ENCODE measurements at places on chromosomes 5 and 9. TPM values are rescaled to one million over a fixed set of nuclear protein-coding genes. Genes with fewer than 3 reads are reported as not detected.

Gene CDKN2B-AS1
- total RNA-seq, result 1.5 TPM

Gene MARCHF6
- total RNA-seq, result 151 TPM

Gene C9
- total RNA-seq, result not detected

Gene DMRT3
- not detected for total RNA-seq

Gene NUTM2G
- total RNA-seq, result not detected

Gene MYO10
- total RNA-seq, result 19.7 TPM

Gene QRFP
- total RNA-seq, result not detected

Gene FAM81B
- 0.57 TPM for total RNA-seq

Gene IFNK
- not detected for total RNA-seq

Gene IFNA21
- not detected for total RNA-seq

Gene GCNT4
- 17.8 TPM for total RNA-seq

Gene OR1Q1
- total RNA-seq, result not detected

Gene SLC46A2
- total RNA-seq, result 4.2 TPM

Gene STKLD1
- 0.75 TPM for total RNA-seq

Gene ECM2
- 16.3 TPM for total RNA-seq

- no peak for DNase-seq
Measured at GRCh38 chr5:67014957-67015400, 181.6 kb downstream of the CD180 start.

GRCh38 chr5:132840896-132841295, 10.4 kb upstream of the SHROOM1 start:
- DNase-seq, result no peak

GRCh38 chr5:168334280-168334679, 42.8 kb downstream of the WWC1 start:
- DNase-seq, result no peak

DNA sequence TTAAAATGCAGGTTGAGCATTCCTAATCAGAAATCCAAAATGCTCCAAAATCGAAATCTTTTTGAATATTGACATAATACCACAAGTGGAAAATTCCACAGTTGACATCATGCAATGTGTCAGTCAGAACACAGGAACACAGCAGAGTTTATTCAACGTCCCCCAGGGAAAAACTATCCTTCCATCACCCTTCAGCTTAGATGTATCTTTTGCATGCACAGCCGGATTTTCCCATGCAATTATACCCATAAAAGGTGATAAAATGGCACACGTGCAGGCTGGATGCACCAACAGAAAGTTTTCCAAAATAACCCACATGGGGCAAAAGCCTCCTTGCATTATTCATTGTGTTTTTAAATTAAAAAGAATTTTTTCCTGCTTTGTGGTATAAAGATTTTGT, 71.2 kb downstream of the RAB24 start:
- DNase-seq, result no peak

- no peak for DNase-seq
Measured at GRCh38 chr9:17476401-17476800, 102.5 kb upstream of the SH3GL2 start.

- no peak for DNase-seq
Measured at GRCh38 chr9:79195879-79196278, 375.9 kb upstream of the TLE4 start.

- no peak for DNase-seq
Measured at GRCh38 chr5:176768174-176768970, 42.0 kb upstream of the UNC5A start.

GRCh38 chr9:134055981-134056461, 11.8 kb downstream of the BRD3 start:
- DNase-seq, result peak; percentile 80

GRCh38 chr9:136075134-136075841, 19.8 kb downstream of the NACC2 start:
- DNase-seq, result no peak

DNA sequence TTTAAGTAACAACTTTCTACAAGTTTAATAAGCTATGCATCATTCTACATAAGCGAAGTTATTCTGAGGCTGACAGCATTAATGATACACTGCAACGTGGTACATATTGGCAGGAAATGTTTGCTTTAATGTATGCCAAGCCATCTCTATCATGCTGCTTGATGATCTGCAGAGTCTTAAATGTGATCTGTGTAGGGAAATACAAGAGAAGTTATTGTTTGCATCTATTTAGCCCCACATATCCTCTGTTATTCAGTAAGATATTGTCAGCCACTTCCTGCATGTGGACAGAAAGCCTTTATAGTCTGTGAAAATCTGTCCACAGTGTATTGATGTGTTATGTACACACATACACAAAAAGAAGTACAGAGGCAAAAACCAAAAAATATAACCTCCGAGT, 193.1 kb upstream of the FREM1 start:
- no peak for DNase-seq

GRCh38 chr9:113350937-113351336, 1.6 kb downstream of the BSPRY start:
- DNase-seq, result no peak

DNA sequence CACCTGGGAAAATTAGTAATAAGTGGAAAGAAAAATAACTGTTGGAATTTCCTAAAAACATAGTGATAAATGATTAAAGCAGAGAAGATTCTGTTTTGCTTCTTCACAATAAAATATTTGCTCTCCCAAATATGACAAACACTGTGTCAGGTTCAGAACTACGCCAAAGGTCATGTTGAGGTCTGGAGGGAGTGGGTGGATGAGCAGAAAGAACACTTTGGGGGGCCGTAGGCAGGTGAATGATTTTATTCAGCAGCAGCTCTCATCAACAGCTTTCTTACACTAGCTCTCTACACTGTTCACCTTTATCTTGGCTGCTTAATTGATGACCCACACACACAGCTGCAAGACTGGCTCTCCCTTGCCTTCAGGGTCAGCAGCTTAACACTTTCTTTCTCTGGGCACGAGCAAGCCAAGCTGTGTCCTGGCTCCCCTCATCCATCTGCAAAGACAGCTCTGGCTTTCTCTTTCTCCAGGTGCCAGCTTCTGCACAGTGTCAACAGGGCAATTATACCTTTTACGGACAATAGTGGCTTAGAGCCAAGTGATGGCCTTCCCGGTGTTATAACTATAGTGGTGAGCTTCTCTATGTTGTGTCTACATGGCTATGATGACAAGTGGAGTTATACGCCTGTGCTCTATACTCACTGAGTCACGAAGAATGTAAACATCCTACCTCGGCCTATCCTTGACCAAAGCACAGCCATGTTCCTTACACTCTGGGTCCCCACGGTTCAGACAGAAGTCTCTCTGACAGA, 18.9 kb upstream of the GPX8 start:
- DNase-seq, result no peak

DNA sequence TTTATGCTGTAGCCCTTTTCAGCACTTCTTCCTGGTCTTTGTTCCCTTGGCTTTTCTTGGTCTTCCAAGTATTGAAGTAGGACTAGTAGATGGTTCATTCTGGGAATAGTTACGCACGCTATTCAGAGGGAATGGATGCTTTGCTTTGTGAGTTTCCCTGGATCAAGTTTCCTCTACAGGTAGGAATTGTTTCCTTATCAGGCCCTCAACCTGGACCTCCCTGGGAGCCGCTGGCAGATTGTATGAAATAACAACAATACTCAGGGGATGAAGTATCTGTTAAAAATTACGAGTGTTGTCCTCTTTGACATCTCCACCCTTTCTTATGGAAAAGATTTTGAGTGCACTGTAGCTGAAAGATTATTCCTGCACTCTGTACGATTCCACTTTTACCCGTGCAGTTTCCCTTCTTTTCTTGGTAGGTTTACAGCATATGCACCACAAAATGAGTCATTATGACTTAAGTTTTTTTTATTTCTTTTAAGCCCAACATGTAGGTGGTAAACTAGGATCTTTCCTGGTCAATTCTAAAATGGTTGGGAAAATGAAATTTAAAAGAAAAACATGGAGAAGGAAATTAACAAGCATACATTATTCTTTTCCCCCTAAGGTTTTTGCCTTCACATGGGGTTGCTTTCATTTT, 57.9 kb downstream of the ARHGAP26 start:
- no peak for DNase-seq

DNA sequence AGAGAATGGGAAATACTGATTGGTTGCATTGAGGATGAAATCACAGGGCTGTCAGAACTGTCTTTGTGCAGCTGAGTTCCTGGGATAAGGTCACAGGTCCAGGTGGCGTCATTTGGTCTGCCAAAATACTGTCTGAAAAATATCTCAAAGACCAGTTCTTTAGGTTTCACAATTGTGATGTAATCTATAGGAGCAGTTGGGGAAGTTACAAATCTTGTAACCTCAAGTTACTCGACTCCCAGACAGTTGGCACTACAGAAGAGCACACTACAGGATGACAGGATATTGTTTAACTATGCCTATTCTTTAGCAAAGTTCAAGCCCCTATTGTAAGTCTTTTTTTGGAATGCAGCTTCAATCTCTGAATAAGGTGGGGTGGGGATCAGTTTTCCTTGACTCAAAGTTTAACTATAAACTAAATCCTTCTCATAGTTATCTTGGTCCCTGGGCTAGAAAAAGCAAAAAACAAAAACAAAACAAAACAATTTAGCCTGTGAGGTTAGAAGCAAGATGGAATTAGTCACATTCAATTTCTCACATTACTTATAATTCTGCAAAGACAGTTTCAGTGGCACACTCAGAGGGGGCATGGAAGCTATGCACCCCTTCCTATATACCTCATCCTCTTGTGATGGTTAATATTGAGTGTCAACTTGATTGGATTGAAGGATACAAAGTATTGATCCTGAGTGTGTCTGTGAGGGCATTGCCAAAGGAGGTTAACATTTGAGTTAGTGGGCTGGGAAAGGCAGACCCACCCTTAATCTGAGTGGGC, 276.0 kb downstream of the AUH start:
- no peak for DNase-seq

GRCh38 chr5:133385346-133385745, 227.0 kb downstream of the FSTL4 start:
- DNase-seq, result no peak

DNA sequence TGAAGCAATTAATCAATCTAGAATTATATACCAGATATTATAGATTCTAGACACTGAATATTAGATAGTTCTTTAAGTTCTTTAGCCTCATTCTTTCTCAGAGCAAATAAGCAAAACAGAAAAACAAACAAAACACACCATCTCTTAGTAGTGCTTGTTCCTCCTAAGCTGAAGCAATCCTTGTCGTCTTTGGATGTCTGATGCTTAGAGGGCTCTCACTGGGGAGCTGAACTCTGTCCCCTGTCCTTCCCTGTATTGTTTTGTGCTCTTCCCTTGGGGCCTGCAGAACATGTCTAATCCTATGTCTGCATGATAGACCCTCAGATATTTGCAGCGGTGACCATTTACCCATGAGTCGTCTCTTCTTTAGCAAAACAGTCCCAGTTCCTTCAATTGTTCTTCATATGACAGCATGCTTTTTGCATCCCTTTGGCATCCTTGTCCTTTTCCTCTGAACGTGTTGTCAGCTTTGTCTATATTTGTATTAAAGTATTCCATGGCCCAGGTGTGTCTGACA, 114.3 kb downstream of the ARHGEF28 start:
- DNase-seq, result no peak

DNA sequence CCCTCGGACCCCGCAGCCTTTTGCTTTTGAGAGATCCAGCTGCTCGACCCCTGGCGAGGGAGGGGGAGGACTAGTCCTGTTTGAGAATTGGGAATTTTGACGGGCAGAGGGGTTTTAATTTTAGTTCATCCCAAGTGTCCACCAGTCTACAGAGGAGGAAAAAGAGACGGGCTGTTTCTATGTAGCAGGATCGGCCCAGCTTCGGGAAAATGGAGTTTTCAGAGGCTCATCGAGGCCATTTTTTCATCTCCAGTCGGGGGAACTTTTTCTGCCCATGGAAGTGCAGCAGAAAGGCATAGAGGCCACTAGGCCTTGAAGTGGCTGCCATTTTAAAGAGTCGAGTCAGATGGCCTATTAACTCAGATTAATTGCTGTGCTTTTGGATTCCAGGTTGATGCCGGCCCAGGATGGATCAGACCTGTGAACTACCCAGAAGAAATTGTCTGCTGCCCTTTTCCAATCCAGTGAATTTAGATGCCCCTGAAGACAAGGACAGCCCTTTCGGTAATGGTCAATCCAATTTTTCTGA, 1.2 kb downstream of the NSD1 start:
- no peak for DNase-seq

DNA sequence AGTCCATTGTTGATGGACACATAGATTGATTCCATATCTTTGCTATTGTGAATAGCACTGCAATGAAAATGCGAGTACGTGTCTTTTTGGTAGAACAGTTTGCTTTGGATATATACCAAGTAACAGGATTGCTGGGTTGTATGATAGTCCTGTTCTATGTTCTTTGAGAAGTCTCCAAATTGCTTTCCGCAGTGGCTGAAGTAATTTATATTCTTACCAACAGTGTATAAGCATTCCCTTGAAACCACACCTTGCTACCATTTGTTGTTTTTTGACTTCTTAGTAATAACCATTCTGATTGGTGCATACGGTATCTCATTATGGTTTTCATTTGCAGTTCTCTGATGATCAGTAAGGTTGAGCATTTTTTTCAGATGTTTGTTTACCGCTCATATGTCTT, 792.9 kb downstream of the PTPRD start:
- DNase-seq, result no peak

GRCh38 chr9:92159058-92159457, 43.8 kb upstream of the SPTLC1 start:
- DNase-seq, result no peak

- DNase-seq, result no peak
Measured at GRCh38 chr5:94901191-94901979, 282.9 kb downstream of the SLF1 start.

DNA sequence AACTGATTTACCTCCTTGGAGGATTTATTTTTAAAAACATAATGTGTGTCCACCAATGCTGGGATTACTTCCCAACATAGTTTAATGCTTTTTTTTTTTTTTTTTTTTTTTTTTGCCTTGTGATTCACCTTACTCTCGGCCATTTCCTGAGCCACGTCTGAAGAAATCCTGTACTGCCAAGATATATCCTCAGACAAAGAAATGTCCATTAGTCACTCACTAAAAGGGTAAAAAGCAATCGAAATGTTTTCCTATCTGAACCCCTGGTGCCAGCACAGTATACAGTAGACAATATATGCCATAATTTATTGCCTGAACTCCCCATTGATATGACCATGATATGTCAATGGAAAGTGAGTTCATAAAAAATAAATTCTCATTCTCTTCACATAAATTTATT, 344.1 kb downstream of the BNC2 start:
- no peak for DNase-seq

DNA sequence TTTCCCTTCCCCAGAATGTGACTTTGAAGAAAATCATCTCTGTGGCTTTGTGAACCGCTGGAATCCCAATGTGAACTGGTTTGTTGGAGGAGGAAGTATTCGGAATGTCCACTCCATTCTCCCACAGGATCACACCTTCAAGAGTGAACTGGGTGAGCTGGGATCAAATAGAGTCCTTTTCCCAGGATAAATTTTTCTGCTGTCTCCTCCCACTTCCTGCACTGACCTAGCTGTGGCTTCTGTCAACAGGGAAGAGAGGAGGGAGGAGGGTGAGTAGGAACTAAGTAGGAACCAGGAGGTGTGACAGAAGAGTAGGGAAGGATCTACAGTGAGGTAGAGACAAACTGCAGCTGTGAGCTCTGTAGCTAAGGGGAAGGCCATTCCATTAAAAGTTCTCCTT, 69.3 kb downstream of the MAMDC2 start:
- DNase-seq, result no peak

DNA sequence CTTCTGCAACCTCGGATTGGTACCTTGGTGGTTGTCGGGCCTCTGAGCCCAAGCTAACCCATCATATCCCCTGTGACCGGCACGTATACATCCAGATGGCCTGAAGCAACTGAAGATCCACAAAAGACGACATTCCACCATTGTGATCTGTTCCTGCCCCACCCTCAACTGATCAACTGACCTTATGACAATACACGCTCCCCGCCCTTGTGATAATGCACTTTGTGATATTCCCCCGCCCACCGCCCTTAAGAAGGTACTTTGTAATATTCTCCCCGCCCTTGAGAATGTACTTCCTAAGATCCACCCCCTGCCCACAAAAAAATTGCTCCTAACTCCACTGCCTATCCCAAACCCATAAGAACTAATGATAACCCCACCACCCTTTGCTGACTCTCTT, 16.5 kb upstream of the TOR1B start:
- DNase-seq, result no peak
